Gastrocnemius medialis (tissue), 4 donors: ENCODE measurements at places on chromosomes 7 and 10.

- H3K27ac ChIP-seq = no peak overlapping the region
- no peak overlapping the region for H3K4me3 ChIP-seq
- H3K4me1 ChIP-seq = no peaks in the 10 kb centered on the region
- H3K36me3 ChIP-seq = no peaks in the 10 kb centered on the region
These were observed 81.4 kb upstream of the PPP2R2D start for GRCh38 chr10:131819241-131820072.

DNA sequence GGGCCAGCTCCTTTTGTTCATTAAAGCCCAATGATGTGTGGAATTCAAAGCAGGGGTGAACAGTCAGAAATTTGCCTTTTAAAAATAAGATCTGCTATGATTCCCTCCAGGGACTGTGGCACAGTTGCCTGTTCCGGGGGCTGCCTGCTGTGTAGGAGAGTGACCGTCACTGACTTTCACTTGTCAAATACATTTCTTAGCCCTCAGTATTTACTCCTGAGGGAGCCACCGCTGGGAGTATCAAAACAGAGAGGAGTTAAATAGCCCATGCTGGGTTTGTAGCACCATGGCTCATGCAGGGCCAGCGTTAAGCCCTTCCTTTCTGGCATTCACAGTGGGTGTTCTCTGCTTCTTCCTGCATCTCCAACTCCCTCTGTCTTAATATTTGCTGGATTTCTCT lies 897.8 kb downstream of the SORCS3 start:
- DNase-seq = no peak
- H3K4me1 ChIP-seq = no peaks in the 10 kb centered on the region
- H3K27me3 ChIP-seq = no peaks in the 10 kb centered on the region
- H3K4me3 ChIP-seq = no peak overlapping the region
- H3K27ac ChIP-seq = no peak overlapping the region

DNA sequence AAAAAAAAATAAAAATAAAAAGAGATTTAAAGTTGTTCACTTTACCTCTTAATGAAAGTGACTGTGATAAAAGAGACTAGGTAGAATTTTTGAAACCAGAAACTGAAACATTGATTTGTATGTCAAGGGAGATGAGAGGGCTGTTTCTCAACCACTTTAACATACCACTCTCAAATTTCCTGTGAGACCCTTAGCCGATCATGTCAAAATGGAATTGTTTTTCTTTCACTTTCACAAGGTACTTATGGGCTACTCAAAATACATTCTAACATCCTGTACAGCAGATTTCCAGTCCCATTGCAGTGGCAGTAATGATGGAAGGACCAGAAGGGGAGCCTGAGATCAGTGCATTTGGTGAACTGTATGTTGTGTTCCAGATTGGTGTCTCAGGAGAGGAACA lies 261.2 kb downstream of the PPP1R3A start:
- no peaks in the 10 kb centered on the region for H3K27me3 ChIP-seq
- no peak overlapping the region for H3K4me3 ChIP-seq
- no peak for DNase-seq
- no peak overlapping the region for H3K27ac ChIP-seq
- no peaks in the 10 kb centered on the region for H3K4me1 ChIP-seq

DNA sequence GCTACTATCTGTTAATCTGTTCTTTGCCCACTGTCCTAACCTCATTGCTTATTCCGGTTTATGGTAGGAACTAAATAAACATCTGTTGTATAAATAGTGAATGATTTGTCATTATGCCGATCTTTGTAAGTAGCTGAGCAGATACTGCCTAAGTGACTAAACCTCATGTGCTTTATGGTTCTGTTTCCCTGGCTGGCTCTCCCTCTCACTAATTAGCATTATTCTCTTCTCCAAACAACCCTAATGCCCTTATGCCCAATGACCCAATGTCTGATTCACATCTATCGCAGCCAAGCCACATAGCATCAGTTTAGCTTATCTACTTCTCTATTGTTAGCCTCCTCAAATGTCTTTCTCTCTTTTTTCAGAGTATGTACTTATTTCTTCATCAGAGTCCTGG lies 462.3 kb upstream of the POT1 start:
- no peak overlapping the region for H3K4me3 ChIP-seq
- no peak overlapping the region for H3K27ac ChIP-seq
- H3K27me3 ChIP-seq = no peaks in the 10 kb centered on the region
- H3K36me3 ChIP-seq = no peaks in the 10 kb centered on the region
- DNase-seq = no peak

DNA sequence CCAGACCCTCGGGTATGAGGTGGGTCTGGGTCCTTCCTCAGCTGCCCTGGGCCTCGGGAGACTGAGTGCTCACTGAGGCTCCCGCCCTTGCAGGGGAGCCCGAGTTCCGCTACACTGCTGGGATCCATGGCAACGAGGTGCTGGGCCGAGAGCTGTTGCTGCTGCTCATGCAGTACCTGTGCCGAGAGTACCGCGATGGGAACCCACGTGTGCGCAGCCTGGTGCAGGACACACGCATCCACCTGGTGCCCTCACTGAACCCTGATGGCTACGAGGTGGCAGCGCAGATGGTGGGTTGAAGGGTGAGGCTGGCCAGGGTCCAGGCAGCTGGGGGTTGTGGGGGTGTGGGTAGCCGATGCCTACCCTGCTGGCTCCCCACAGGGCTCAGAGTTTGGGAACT lies 7.6 kb downstream of the AEBP1 start:
- H3K36me3 ChIP-seq = peaks cover under 1% of the 10 kb centered on the region
- H3K27me3 ChIP-seq = no peaks in the 10 kb centered on the region
- no peak overlapping the region for H3K27ac ChIP-seq
- no peak for DNase-seq
- peaks cover 18% of the 10 kb centered on the region for H3K4me1 ChIP-seq

DNA sequence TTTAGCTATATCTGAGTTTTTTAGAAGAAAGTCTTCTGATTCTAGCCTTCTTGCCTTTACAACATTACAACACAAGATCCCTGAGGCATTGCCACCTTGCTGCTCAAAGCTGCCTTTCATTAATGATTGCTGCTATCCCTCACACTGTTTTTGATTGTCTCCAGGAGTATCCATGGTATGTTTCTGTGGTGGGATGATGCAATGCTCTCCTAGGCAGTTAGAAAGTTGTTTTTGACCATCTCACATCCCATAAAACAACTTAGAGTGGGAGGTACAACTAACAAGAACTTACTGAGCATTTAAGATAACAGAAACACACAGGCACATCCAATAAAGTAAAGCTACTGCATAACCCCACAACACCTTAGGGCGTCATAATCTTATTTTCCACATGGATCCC lies 1156.0 kb upstream of the LRRTM3 start:
- no peaks in the 10 kb centered on the region for H3K36me3 ChIP-seq
- no peak overlapping the region for H3K27ac ChIP-seq
- no peak overlapping the region for H3K4me3 ChIP-seq

GRCh38 chr7:73429215-73429614 lies 4.4 kb upstream of the FZD9 start:
- no peak for DNase-seq
- H3K4me1 ChIP-seq = peaks cover 5% of the 10 kb centered on the region
- no peak overlapping the region for H3K4me3 ChIP-seq
- no peaks in the 10 kb centered on the region for H3K27me3 ChIP-seq

DNA sequence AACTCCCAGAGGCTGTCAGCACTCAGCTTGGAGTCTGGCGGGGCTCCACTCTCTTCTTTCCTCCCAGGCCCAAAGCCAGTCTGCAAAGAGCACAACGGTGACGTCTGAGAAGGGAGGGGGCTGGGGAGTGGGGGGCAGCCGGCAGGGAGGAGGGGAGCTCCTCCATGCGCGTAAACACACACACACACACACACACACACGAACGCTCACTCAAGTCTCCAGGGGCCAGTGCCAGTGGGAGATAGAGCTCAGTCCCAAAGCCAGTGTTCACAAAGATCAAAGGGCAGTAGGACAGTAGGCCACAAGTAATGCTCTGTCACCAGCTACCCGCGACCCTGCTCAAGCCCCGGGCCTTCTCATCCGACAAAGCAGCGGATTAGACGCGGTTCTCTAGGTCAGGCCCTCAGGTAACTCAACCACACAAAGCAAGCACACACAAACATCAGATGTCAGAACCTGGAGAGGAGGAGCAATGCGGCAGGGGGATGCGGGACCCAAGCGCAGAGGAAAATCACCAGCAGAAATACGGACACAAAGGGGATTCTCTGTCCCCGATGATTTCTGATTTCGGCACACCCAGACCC lies 19.9 kb downstream of the TCAF1 start:
- H3K27me3 ChIP-seq = no peaks in the 10 kb centered on the region
- H3K27ac ChIP-seq = peak overlapping the region; percentile 74
- H3K36me3 ChIP-seq = no peaks in the 10 kb centered on the region
- H3K4me3 ChIP-seq = peak overlapping the region; percentile 68
- peaks cover 14% of the 10 kb centered on the region for H3K4me1 ChIP-seq

DNA sequence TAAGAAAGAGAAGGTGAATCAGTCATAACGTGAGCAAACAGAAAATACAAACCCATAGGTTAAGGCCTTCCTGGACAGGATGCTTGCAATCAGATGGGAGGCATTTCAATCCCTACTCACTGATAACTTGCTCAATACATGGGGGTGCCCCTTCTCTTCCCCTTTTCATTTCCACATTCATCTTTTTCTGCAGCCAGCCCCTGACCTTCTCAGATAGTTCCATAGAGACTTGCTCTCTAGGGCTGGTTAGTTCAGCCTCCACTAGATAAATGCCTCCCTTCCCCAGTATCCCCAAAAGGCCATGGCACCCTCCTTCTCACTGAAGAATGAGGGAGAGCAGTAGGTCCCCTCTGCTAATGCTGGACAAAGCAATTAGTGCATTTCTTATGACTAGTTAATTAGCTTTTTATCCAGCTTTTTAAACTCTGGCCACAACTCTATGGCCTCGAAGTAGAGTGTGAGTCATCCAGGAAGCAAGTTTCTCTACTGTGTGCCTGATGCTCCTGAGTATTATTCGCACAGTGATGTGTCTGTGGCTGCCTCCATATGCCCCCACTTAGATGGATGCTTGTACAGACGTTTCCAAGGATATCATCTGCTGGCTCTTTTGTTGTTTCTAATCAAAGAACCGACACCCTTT lies 12.7 kb downstream of the CHN2 start:
- no peaks in the 10 kb centered on the region for H3K4me1 ChIP-seq
- H3K36me3 ChIP-seq = no peaks in the 10 kb centered on the region
- no peaks in the 10 kb centered on the region for H3K27me3 ChIP-seq
- no peak overlapping the region for H3K27ac ChIP-seq
- DNase-seq = no peak

- H3K36me3 ChIP-seq = no peaks in the 10 kb centered on the region
- no peak overlapping the region for H3K27ac ChIP-seq
- H3K27me3 ChIP-seq = no peaks in the 10 kb centered on the region
- no peak overlapping the region for H3K4me3 ChIP-seq
- no peaks in the 10 kb centered on the region for H3K4me1 ChIP-seq
These were observed 43.6 kb downstream of the ADRB1 start for GRCh38 chr10:114087255-114087654.

DNA sequence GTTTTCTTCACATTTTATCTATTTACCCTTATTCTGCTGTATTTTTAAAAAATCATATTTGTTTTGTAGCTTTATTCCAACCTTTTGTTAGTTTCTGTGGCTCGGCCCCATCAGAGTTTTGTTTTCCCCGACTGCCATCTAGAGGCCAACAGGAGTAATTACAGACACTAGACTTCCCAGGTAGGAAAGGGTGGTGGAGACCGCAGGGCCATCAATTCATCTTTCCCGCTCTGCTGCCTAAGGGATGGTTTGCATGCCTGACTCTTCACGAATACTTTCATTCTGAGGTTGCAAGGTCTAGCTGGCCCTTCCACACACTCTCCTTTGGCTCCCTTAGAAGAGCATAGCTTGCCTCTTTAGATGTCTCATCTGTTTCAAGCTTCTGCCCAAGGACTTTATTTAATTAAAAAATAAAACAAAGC lies 38.3 kb downstream of the LYZL2 start:
- H3K27ac ChIP-seq = no peak overlapping the region
- DNase-seq = no peak
- H3K36me3 ChIP-seq = no peaks in the 10 kb centered on the region

- no peaks in the 10 kb centered on the region for H3K27me3 ChIP-seq
- H3K4me1 ChIP-seq = no peaks in the 10 kb centered on the region
- no peak overlapping the region for H3K4me3 ChIP-seq
- H3K36me3 ChIP-seq = no peaks in the 10 kb centered on the region
- H3K27ac ChIP-seq = no peak overlapping the region
These were observed 114.9 kb downstream of the IPMK start for GRCh38 chr10:58152673-58153263.

DNA sequence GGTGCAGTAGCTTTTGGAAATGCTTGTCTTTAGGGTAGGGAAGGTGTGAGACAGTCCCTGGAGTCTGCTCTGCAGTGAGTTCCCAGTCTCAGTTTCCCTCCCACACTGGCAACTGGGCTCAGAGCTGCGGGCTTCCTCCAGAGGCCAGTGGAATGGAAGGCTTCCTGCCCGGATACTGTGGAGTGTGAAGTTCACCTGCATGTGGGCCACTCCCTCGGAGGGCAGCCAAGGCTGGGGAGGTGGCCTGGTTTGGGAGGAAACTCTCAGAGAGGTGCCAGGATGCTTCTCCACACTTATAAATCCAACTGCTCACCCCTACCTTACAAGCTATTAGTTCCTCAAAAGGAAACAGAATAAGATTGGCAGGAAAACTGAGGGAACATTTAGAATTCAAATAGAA lies 18.1 kb upstream of the UBE2H start:
- H3K27ac ChIP-seq = no peak overlapping the region
- no peaks in the 10 kb centered on the region for H3K36me3 ChIP-seq
- H3K4me1 ChIP-seq = no peaks in the 10 kb centered on the region
- H3K4me3 ChIP-seq = no peak overlapping the region
- H3K27me3 ChIP-seq = no peaks in the 10 kb centered on the region
- no peak for DNase-seq

DNA sequence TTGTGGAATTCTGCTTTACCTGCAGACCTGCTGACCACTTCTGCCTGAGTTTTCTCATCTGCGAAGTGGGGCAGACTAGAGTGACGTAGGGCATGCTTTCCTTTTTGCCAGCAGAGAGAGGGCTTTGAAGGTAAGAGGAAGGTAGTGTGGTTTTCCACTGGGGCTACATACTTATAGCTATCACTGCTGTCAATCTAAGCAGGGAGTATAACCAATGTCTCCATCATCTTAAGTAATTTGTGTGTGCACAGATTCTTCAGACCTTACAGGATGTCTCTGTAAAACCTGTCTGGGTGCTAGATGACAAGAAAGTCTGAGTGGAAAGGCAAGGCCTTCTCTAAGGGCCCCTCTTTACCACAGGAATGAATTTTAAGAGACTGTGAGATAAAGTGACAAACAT lies 106.8 kb downstream of the RBM20 start:
- H3K27me3 ChIP-seq = no peaks in the 10 kb centered on the region
- no peak overlapping the region for H3K4me3 ChIP-seq
- no peak overlapping the region for H3K27ac ChIP-seq
- no peaks in the 10 kb centered on the region for H3K36me3 ChIP-seq
- peaks cover 9% of the 10 kb centered on the region for H3K4me1 ChIP-seq

GRCh38 chr10:33277135-33277536 lies 57.3 kb downstream of the NRP1 start:
- H3K27me3 ChIP-seq = no peaks in the 10 kb centered on the region
- no peaks in the 10 kb centered on the region for H3K36me3 ChIP-seq
- H3K27ac ChIP-seq = peak overlapping the region; percentile 74
- DNase-seq = peak; percentile 72
- H3K4me3 ChIP-seq = no peak overlapping the region

GRCh38 chr10:98262571-98262970 lies 5.4 kb downstream of the LOXL4 start:
- peak; percentile 81 for DNase-seq
- H3K27me3 ChIP-seq = no peaks in the 10 kb centered on the region
- peaks cover 13% of the 10 kb centered on the region for H3K4me1 ChIP-seq
- H3K36me3 ChIP-seq = no peaks in the 10 kb centered on the region
- H3K27ac ChIP-seq = no peak overlapping the region
